ENCODE measurements at places on chromosomes 5 and 9.

- DNase-seq: peak; percentile 93
Observed at GRCh38 chr9:21070171-21070571, 7.6 kb downstream of the IFNB1 start.

DNA sequence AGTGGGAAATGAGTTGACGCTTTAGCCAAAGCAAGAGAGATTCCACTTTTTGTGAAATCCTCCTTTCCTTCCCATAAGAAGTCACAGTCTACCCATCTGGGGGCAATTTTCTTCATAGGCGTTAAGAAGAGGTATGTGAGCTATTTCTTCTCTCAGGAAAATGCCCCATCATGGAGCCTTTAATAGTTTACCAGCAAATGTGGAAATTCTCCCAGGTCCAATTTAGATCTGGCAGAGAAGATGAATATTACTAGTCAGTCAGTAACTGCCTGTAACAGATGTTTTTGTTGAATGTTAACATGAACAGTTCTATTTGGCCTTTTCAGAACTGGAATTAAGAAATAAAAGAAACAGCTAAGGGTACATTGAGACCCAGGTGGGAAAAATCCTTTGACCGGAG, 156.4 kb upstream of the RFX3 start:
- DNase-seq: no peak

DNA sequence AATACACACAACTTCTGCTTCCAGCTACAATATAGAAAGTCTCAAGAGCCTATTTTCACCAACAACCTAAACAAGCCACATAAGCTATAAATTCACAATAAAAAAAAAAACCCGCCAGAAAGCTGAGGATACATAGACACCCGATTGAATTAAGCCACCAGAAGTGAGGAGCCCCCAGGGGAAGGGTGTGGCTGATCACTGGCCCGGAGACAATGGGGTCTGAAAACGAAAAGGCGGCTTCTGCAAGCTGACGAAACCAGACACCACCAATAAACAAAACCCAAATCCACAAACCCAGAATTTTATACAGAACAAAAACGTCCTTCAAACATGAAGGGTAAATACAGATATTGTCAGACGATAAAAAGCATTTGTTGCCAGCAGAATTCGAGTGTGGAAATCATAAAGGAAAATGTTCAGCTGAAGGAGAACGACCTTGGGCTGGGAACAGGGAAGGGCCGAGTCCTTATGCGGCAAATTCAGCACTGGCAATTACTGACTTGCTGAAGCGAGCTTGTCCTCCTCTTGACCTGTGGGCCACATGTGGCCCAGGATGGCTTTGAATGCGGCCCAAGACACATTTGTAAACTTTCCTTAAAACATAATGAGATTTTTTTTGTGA, 39.6 kb upstream of the CEP72 start:
- no peak for DNase-seq

DNA sequence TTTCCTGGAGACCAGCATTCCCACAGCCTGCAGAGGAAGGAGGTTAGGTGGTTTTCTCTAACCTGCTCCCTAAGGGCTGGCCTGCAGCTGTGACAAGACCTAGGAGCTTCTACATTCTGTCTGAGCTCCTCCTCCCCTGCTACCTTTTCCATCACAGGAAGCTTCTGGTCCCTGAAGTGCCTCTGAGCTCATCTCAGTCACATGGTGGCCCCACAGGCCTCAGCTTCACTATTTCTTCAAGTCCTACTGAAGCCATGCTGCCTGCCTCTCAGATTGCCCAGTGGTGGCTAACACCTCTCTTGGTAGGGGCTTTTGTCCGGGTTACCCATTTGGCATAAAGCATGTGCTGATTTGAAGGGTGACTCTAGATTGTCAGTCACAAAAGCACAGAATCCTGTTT, 259.4 kb downstream of the CRB2 start:
- DNase-seq: no peak

GRCh38 chr5:178442405-178443257, 147.6 kb downstream of the COL23A1 start:
- no peak for DNase-seq

DNA sequence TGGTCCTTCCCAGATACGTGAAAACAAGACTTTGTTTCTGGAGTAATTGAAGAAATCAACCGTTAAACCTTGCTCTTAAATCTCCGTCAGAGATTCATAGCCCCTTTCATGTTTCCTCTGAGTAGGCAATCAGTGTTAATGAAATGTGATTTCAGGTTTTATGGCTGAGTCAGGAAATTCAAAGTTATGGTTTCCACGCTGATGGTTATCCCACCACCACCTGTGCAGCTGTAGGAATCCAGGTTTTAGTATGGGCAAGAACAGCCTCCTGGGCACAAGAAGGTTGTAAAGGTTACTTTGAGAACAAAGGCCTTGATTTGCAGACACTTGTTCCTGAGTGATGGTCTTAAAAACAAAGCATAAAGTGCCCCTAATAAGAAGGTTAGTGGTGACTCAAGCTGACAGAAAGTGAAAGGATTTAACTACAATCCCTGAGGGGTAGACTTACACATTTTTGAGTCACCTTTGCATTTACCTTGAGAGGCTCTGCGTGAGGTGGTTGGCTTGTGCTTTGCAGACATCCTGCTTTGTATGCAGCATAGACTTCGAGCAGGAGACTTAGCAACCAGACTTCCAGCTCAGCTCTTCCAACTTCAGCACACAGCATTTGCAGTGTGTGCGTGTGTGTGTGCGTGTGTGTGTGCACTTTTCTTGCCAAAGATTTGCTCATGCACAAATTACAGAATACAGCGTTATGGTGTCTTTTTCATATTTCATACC, 159.6 kb downstream of the TLE4 start:
- DNase-seq: no peak

GRCh38 chr9:96133321-96134021, 168.5 kb downstream of the HSD17B3 start:
- DNase-seq: no peak

- no peak for DNase-seq
Observed at GRCh38 chr5:125327676-125328075, 581.2 kb upstream of the ZNF608 start.

- no peak for DNase-seq
Observed at GRCh38 chr9:134466869-134467616, 140.8 kb downstream of the RXRA start.

DNA sequence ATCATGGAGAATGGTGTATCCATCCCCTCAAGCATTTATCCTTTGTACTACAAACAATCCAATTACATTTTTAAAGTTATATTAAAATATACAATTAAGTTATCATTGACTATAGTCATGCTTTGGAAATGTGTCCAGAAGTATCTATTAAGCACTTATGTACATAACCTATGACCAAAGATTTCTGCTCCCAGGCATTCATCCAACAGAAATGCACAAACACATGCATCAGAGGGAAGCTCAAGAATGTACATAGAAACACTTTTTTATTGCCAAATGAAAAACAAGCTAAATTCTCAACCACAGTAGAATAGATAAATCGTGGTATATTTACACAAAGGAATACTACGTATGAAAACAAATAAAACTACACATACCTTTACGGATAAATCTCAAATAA, 700.5 kb upstream of the ZNF608 start:
- peak; percentile 86 for DNase-seq

- no peak for DNase-seq
Observed at GRCh38 chr9:125758986-125759763, 12.0 kb downstream of the PBX3 start.

DNA sequence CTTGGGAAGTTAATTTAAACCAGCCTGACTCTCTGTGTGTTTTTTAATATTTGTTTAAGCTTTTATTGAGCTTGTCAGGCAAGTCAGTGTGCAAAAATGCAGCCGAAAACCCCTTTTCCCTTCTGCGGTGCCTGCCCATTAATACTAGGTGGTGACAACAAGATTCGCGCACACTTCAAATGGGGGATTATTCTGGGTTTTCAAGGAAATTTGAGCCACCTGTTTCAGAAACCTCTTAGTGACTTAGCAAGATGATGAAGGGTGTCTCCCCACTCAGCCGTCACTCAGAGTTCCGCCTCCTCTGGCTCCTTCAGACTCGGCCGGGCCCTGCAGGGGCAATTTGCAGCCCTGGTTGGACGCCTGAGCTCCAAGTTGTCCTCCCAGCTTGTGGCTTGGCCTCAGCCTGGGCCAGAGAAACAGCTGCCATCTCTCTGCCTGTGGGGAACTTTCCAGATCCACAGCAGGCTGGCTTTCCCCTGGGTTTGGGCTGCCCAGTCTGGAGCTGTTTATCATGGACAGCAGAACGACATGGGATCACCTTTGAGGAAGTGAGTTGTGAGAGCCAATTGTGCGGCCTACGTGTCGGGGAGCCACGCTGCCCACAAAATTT, 75.9 kb downstream of the SPRY4 start:
- DNase-seq: peak; percentile 35
